ENCODE measurements at places on chromosomes 1 and 21. TPM values are rescaled to one million over a fixed set of nuclear protein-coding genes. Genes with fewer than 3 reads are reported as not detected.

Gene TRPM2
- total RNA-seq: 3.2 TPM

Gene CRYAA
- total RNA-seq: not detected

Gene ARTN
- total RNA-seq: not detected

Gene ADAM30
- total RNA-seq: not detected

Gene RGSL1
- total RNA-seq: not detected

Gene DISP1
- 1.7 TPM for total RNA-seq

Gene MSH4
- total RNA-seq: 0.34 TPM

Gene NLRP3
- not detected for total RNA-seq

Gene CA14
- not detected for total RNA-seq

Gene KHDRBS1
- 60.9 TPM for total RNA-seq
